ENCODE measurements at places on chromosomes 7 and 10.
A peak's percentile ranks its signal among the peaks of the same experiment; 100 is the strongest.

GRCh38 chr7:96414931-96415292 lies 93.0 kb upstream of the SLC25A13 start:
- no peaks in the 10 kb centered on the region for H3K36me3 ChIP-seq
- H3K27ac ChIP-seq, result no peak overlapping the region
- H3K27me3 ChIP-seq, result no peaks in the 10 kb centered on the region
- H3K4me1 ChIP-seq, result no peaks in the 10 kb centered on the region

DNA sequence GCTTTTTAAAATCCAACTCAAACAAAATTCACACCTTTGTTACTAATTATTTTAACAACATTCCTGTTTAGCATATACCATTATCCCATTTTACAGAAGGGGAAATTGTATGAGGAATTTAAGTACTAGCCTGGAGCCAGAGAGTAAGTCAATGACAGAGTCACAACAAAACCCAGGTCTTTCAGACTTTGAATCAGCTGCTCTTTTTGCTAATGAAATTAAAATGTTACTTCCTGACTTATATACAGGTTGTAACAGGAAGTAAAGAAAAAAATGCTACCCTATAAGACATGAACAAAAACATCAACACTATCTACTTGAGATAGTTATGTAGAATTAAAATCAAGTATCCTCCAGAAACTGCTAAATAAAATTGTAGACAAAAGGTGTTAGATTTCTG lies 82.6 kb upstream of the ASAH2 start:
- H3K4me3 ChIP-seq, result no peak overlapping the region
- no peak for DNase-seq
- H3K4me1 ChIP-seq, result no peaks in the 10 kb centered on the region
- no peak overlapping the region for H3K27ac ChIP-seq

DNA sequence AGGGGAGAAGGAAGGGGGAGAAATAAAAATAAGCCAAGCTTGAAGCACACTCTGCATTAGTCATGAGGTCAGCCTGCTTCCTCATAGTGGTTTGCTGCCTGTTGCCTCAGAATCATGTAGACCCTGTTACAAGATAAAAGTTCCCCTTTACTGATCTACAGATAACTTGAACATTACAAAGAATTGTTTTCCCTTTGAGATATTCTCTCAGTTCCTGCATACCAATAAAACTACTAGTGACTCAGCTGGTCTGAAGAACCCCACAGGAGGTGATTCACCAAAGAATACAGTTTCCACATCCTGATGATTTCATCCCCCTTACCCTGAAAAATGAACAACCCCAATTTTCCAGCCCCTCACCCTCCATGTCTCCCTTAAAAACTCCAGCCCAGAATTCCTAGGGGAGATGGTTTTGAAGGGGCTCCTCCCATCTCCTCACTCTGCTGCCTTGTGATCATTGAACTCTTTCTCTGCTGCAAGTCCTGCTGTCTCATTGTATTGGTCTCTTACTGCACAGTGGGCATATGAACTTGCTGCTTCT lies 31.5 kb upstream of the NRP1 start:
- no peak for DNase-seq
- no peaks in the 10 kb centered on the region for H3K27me3 ChIP-seq
- H3K4me1 ChIP-seq, result no peaks in the 10 kb centered on the region
- no peak overlapping the region for H3K27ac ChIP-seq
- no peaks in the 10 kb centered on the region for H3K36me3 ChIP-seq

DNA sequence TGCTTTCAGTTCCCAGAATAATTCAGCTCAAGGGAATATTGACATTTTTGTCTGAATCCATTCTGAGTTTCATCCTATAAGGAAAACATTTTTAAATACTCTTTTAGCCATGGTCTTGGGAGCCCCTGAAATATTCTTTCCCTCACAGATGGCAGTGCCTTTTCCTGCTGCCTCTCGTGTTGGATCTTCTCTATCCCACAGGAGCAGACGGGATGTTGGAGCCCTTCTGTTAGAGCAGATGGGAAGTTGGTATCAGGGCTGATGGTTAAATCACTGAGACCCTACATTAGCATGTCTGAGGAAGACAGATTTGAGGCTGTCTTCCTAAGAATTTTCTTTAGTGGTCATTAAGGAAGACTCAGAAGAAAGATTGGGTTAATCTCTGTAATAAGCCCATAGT lies 737.8 kb downstream of the LRMDA start:
- no peak for DNase-seq
- H3K4me3 ChIP-seq, result no peak overlapping the region
- H3K36me3 ChIP-seq, result no peaks in the 10 kb centered on the region
- H3K4me1 ChIP-seq, result no peaks in the 10 kb centered on the region
- H3K27me3 ChIP-seq, result no peaks in the 10 kb centered on the region

- H3K4me3 ChIP-seq, result no peak overlapping the region
- no peak for DNase-seq
- H3K36me3 ChIP-seq, result no peaks in the 10 kb centered on the region
- H3K4me1 ChIP-seq, result no peaks in the 10 kb centered on the region
- H3K27ac ChIP-seq, result no peak overlapping the region
- no peaks in the 10 kb centered on the region for H3K27me3 ChIP-seq
Measured at GRCh38 chr10:86165666-86166065, 200.9 kb downstream of the GRID1 start.

DNA sequence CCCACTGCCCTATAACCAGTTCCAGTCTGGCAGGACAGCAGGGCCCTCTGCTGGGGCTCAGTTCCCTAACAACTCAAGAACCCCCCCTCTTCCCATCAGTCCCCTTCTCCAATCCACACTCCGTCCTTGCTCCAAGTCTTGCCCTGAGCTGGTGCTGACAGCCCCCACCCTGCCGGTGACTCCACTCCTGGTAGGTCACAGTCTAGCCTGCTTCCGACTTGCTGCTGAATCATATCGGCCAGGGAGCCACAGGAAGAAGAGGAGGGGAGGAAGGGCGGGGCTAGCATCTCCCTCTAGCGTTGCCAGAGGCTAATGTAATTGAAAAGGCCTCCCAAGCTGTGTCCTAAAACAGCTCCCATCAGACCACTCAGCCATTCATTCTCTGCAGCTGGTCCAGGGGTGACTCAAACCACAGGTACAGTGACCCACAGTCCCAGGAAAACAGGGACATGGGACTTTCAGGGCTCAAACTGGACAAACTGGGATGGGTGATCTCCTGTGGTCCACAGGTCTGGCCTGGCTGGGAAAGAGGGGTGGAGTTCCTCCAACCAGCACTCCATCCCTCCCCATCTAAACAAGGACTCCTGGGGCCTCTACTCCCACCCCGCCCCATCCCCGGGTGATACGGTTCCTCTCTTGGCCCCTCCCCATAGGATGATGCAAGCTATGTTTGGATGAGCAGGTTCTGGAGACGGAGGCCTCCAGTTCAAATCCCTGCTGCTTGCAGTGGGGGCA lies 158.8 kb downstream of the SH3PXD2A start:
- no peak overlapping the region for H3K27ac ChIP-seq
- H3K27me3 ChIP-seq, result no peaks in the 10 kb centered on the region
- peaks cover 32% of the 10 kb centered on the region for H3K4me1 ChIP-seq
- peak; percentile 57 for DNase-seq
- H3K36me3 ChIP-seq, result no peaks in the 10 kb centered on the region

DNA sequence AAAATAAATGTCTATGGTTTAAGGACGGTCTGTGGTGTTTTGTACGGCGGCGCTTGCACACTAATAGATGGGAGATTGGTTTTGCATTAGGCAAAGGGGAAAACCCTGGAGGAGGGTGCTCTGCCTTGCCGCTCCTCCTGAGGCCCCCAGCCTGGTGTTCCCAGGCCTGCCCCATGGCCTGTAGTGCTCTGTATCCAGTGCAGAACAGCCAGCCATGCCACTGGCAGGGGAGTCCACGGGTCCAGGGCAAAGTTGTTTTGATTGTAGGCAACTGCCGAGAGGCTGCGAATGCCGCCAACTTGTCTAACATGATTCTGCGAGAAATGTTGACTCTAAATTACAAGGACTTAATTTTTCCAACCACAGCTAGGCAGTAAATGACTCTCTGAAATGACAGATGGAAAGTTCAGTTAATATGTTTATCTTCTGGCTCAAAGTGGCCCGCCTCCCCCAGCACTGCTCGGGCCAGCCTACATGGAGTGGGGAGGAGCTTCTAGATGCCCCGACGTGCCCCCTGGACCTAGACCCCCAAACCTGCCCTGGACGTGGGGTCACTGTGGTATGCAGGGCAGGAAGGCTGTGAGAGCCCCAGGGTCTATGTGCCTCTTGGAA lies 104.6 kb upstream of the GDF10 start:
- no peaks in the 10 kb centered on the region for H3K36me3 ChIP-seq
- DNase-seq, result no peak
- no peaks in the 10 kb centered on the region for H3K4me1 ChIP-seq
- H3K27ac ChIP-seq, result no peak overlapping the region
- no peaks in the 10 kb centered on the region for H3K27me3 ChIP-seq

- H3K4me3 ChIP-seq, result no peak overlapping the region
- H3K36me3 ChIP-seq, result no peaks in the 10 kb centered on the region
- no peak for DNase-seq
- H3K27ac ChIP-seq, result no peak overlapping the region
Measured at GRCh38 chr7:22127835-22128527, 182.3 kb upstream of the CDCA7L start.

- no peak overlapping the region for H3K27ac ChIP-seq
- no peaks in the 10 kb centered on the region for H3K36me3 ChIP-seq
- DNase-seq, result no peak
- no peak overlapping the region for H3K4me3 ChIP-seq
- no peaks in the 10 kb centered on the region for H3K27me3 ChIP-seq
Measured at GRCh38 chr7:47627580-47628283, 45.8 kb upstream of the TNS3 start.

GRCh38 chr7:106914018-106914607 lies 49.0 kb downstream of the PIK3CG start:
- H3K27me3 ChIP-seq, result no peaks in the 10 kb centered on the region
- H3K27ac ChIP-seq, result no peak overlapping the region
- H3K36me3 ChIP-seq, result no peaks in the 10 kb centered on the region

GRCh38 chr10:46004963-46005362 lies 25.5 kb downstream of the NCOA4 start:
- H3K27ac ChIP-seq, result no peak overlapping the region
- no peaks in the 10 kb centered on the region for H3K27me3 ChIP-seq
- H3K36me3 ChIP-seq, result peaks cover 71% of the 10 kb centered on the region
- no peaks in the 10 kb centered on the region for H3K4me1 ChIP-seq
- DNase-seq, result no peak

DNA sequence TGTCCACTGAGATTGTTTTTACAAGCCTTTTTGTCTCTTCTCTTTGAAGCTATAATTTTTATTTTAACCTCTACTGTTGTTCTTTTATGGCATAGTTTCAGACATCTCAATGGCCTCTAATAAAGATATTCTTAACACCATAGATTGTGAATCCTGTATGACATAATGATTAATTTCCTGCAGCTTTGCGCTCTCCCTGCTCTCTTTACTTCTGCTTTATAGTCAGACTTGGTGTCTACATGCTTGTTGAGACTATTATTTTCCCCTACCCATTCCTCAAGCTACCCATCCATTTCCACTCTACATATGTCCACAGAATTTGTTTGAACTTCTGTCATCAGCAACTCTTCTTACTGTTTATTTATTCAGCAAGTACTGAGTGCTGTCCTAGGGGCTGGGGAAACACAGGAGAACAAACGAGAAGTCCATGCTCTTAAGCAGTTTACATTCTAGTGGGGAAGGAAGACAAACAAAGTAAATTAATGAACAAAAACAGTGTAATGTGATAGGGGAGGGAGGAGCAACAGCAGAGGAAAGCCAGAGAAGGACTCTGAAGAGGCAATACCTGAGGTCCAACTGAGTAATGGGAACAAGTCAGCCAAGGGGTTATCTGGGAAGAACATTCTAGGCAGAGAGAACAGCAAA lies 110.1 kb downstream of the CDK14 start:
- no peak overlapping the region for H3K4me3 ChIP-seq
- no peaks in the 10 kb centered on the region for H3K27me3 ChIP-seq
- no peak for DNase-seq
- no peaks in the 10 kb centered on the region for H3K4me1 ChIP-seq

- H3K27me3 ChIP-seq, result no peaks in the 10 kb centered on the region
- no peaks in the 10 kb centered on the region for H3K36me3 ChIP-seq
- peaks cover 10% of the 10 kb centered on the region for H3K4me1 ChIP-seq
- no peak overlapping the region for H3K4me3 ChIP-seq
Measured at GRCh38 chr7:17230099-17230807, 68.2 kb upstream of the AHR start.

- no peaks in the 10 kb centered on the region for H3K27me3 ChIP-seq
- H3K36me3 ChIP-seq, result no peaks in the 10 kb centered on the region
- no peak overlapping the region for H3K27ac ChIP-seq
Measured at GRCh38 chr7:90216080-90216674, 4.6 kb downstream of the STEAP2 start.

- no peak for DNase-seq
- peaks cover 7% of the 10 kb centered on the region for H3K36me3 ChIP-seq
- no peak overlapping the region for H3K4me3 ChIP-seq
Measured at GRCh38 chr10:45591280-45591679, 81.3 kb downstream of the ZFAND4 start.

DNA sequence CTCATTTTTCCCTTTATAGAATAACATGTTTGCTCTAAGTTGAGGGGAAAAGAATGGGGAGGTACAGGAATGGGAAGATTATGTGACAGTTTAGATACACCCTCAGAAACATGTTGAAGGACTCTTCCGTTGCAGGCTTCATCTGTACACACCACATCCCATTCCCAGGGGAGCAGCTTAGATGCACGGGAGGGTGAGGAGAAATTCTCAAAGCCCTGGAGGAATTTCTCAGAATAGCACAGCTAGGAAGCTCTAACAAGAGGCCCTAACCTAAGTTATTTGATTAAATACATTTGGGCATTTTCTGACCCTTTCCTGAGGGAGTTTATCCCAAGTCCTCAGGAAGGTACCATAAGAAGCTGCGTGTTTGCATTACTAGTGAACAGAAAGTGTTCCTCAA lies 660.2 kb upstream of the IGFBP3 start:
- no peak overlapping the region for H3K4me3 ChIP-seq
- H3K27ac ChIP-seq, result no peak overlapping the region
- no peaks in the 10 kb centered on the region for H3K27me3 ChIP-seq
- no peak for DNase-seq

GRCh38 chr7:16564909-16565426 lies 38.3 kb downstream of the LRRC72 start:
- H3K27ac ChIP-seq, result no peak overlapping the region
- H3K4me3 ChIP-seq, result no peak overlapping the region
- peaks cover 6% of the 10 kb centered on the region for H3K4me1 ChIP-seq

DNA sequence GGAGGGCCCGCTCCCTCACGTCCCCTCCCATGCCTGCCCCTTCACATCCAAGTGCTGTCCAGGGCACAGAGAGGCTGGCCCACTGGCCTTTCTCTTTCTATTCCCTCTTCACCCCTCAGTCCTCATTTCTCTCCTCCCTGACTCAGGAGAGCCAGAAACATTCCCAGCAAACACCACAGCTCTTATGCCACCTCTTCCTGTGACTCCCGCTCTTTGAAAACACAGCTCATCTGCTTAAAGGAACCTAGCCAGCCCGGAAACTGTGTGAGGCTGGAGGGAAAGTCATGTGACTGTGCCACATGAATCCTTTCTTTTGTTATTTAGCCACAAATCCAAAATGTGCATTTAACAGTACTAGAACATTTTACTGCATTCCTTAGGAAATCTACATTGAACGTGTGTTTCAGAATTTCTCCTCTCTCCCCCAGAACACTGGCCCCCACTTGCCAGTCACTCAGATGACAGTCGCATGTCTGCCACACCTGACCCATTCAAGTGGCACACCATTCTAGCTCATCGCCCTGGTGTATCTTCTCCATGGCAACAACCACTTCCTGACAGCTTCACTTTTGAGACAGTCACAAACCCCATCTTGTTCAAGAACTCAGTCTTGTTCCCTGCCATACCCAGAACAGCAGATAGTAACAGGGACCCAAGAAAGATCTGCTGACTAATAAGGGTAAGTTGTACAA lies 42.8 kb downstream of the GRB10 start:
- no peaks in the 10 kb centered on the region for H3K36me3 ChIP-seq
- H3K4me3 ChIP-seq, result peak overlapping the region; percentile 7
- peak; percentile 60 for DNase-seq
- H3K4me1 ChIP-seq, result peaks cover 6% of the 10 kb centered on the region
- peak overlapping the region; percentile 68 for H3K27ac ChIP-seq
